T-helper 1 cell (primary cell): ENCODE measurements at places on chromosomes 11 and 22.

DNA sequence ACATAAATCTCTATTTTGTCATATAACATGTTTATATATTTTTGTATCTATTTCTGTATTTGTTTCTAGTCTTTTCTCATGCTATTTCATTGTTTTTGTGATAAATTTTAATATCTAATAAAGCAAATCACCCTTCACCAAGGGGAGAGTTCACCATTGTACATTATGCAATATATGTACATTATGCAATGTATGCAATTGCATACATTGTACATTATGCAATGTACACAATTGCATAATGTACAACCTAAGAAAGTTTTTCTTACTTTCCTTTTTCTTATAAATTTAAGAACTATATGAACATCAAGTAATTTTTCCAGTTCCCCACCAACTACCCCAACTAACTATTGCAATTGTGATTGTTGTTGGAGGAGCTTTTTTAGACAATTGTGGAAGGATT, 44.1 kb upstream of the GLYATL2 start:
- DNase-seq, result no peak

DNA sequence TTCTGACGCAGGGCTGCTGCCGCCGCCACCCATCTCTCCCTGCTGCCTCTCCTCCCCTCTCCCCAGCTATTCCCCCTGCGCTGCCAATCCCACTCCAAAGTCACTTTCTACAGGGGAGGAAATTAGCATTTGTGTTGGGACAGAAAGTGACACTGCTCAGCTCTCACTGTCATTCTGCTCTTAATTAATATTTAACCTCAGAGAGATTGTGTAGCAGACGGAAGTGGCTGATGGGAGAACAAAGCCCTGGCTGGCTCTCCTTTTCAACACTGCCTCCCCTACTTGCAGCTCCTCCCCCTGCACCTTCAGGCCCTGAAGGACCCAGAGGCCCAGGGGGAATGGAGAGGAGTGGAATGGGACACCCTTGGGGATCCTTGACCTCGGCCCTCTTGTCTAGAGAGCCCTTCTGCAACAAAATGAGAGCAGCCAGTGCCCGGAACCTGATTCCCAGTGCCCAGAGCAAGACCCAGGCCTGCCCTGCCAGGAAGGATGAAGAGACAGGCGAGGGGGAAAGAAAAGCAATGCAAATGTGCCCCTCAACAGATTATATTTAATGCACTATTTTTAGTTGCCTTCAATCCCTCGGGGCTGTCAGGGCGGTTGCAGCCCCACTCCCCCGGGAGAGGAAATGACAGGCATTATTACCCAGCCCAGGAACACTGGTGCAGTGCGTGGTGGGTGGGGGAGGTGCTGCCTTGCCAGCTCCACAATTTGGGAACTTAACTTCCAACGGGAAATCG, 14.6 kb upstream of the NRGN start:
- DNase-seq, result no peak

- DNase-seq, result no peak
Observed at GRCh38 chr11:3745161-3745560, 52.2 kb downstream of the NUP98 start.

DNA sequence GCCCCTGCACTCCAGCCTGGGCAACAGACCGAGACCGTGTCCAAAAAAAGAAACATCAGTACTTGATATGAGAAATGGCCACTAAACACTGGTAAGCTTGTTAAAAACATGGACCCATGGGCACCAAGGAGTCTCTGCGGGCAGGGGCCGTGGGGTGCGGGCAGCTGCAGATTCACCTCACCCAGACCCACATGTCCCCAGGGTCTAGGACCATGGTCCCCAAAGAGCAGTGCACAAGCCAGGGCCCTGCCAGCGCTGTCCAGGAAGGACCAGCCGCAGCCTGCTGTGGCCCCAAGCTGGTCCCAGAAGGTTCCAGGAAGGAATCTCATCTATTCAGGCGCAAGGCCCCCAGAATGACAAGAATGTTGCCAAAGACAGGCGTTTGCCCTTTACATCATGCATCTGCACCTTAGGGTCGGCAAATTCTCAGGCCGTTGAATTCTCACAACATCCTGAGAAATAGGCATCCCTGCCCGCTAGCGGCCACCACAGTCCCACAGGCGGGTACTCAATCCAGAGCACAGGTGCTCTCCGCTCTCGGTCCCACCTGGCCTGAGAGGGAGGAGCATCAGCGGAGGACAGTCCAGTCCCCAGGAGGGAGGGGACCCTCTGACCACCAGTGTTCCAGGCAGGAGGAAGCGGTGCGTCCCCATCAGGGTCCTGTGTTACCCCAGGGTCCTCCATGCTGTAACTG, 9.5 kb downstream of the YPEL1 start:
- no peak for DNase-seq
